ENCODE measurements at places on chromosomes 7 and 10.

DNA sequence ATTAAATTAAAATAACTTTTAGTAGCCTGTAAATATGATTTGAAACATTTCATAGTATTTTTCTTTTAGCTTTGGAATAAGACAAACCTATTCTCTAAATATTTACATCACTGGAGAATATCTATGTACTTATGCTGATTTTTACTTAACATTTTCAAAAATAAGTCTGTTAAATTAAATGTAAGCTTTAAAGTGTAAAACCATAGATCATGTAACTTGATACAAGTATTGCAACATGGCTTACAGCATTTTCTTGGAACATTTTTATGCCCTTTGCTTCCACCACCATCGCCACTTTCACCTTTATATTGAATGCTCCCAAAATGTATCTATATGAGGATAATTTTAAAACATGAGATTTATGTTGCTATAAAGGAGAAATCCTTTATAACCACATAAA lies 427.1 kb downstream of the GFRA1 start:
- DNase-seq, result no peak

DNA sequence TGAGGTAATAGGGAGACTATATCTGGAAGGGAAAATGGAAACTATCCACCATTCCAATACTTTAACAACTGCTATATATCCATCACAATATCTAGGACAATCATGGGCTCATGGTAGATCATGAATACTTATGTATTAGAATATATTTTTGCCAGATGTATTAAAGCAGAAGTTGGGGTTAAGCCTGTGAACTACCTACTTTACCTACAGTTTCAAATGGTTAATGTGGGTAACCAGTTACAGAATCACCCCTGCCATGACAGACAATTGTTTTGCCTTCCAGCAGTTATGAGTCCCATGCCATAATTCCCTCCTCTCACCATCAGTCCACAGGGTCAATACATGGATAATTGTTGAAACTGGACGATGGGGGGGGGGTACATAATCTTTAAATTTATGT lies 29.9 kb upstream of the RAPGEF5 start:
- no peak for DNase-seq

- no peak for DNase-seq
These were observed 17.6 kb upstream of the FAM221A start for GRCh38 chr7:23662124-23662983.

GRCh38 chr10:93680412-93681047 lies 21.9 kb downstream of the FRA10AC1 start:
- peak; percentile 13 for DNase-seq

DNA sequence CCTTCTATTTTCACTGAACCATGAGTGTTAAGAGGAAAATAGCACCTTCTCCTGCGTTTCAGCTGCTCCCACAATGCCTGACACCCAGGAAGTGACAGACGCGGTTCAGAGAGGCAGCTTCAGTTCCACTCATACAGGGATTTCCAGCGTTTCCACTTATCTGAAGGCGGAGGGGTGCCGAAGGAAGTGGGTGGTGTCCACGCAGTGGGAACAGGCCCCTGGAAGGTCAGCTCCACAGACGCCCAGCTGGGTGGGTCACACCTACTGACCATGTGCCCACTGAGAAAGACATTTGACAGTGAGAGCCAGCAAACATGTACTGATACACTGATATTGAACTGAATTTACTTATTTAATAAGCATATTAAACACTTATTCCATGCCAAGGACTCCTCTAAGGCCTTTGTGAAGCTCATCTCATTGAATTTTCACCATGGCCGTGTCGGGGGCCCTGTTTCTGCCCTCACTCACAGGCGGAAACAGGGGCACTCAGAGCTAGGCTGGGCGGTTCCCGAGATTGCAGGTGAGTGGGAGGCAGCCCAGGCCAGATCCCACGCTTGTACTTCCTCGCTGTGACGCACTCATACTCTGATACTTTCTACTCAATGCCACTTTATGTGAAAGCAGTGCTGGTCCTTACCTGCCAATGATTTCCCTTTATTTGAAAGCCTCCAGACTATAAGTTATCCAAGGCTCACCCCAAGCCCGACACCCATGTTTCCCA lies 96.8 kb downstream of the TCERG1L start:
- DNase-seq, result no peak

- no peak for DNase-seq
These were observed 40.0 kb upstream of the NPFFR1 start for GRCh38 chr10:70323697-70324338.

GRCh38 chr10:86130737-86131475 lies 235.7 kb downstream of the GRID1 start:
- no peak for DNase-seq

- no peak for DNase-seq
These were observed 169.0 kb upstream of the GPR26 start for GRCh38 chr10:123496996-123497660.

DNA sequence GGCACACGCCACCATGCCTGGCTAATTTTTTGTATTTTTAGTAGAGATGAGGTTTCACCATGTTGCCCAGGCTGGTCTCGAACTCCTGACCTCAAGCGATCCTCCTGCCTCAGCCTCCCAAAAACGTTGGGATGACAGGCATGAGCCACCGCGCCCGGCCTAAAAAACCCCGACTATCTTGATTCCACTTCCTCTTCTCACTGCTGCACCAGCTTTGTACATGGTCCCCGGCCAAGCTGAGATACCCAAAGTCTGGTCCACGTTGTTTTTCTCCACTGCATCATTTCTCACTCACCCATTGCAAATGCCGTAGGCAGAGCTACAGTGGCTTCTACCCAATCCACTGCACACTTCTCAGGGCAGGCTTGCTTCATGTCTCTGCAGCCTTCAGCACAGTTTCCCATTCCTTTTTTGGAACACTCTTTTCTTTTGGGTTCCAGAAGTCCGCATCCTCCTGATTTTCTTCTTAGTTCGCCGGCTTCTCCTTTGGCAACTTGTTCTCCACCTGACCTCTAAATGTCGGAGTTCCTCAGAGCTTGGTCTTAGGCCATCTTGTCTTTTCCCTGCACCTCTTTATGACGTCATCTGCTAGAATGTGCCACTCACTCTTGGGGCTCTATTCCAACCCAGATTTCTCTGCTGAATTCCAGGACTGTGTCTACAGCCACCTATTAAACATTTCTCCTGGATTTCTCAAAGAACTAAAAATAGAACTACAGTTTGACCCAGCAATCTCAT lies 6.0 kb upstream of the GNB2 start:
- DNase-seq, result no peak

- DNase-seq, result peak; percentile 65
These were observed 58.4 kb upstream of the MACROH2A2 start for GRCh38 chr10:69994262-69994661.

- peak; percentile 31 for DNase-seq
These were observed 67.9 kb downstream of the CDK1 start for GRCh38 chr10:60846173-60846572.

GRCh38 chr10:101901340-101901739 lies 57.7 kb upstream of the KCNIP2 start:
- DNase-seq, result no peak

GRCh38 chr10:22704471-22704911 lies 9.9 kb downstream of the PIP4K2A start:
- no peak for DNase-seq

DNA sequence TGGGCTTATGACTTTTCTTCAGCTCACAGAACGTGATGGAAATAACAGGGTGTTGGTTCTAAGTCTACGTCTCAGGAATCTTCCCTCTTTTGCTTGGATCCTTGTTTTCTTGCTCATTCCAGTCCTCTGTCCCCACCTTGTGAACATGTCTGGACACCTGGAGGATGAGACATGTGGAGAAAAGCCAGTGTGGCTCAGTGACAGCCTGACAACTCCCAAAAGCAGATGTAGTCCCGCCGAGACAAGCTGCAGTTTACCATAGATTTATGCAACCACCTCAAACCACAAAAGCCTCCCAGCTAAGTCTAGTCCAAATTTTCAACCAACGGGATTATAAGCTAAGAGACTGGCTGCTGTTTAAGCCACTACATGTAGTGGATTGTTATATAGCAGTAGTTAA lies 476.1 kb downstream of the SH2D4B start:
- DNase-seq, result no peak
